ENCODE measurements at places on chromosomes 6 and 20.

- no peak for DNase-seq
Observed at GRCh38 chr20:2955257-2955970, 82.1 kb downstream of the PTPRA start.

DNA sequence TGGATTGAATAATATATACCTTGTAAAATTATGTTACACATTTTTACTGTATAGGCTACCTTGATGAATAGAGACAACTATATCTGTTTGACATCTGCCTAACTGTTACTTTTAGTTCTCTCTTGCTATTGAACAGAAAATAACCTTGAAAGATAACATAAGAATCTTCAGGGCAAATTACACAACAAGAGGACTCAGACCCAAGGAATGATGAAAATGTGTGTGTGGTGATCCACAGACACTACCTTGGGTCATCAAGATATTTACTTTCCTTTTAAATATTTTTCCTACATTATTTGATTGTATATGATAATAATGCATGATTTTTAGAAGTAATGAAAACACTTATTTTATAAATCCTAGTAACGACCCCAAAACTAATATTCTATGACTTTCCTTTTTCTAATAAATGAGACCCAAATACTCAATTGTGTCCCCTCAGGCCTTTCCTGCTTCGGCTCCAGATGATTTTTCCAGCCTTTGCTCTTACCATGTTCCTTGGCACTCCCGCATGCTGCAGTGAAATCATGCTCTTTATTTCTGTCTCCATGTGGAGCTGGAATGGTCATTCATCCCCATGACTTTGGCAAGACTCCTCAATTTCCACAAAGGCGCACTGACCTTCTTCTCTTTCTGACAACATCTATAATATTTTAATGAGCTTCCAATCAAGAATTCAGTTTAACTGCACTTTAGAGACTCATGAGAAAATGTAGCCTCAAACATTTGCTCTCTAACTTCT lies 187.6 kb downstream of the EPM2A start:
- DNase-seq: no peak

- DNase-seq: no peak
Observed at GRCh38 chr6:7546020-7546369, 4.5 kb downstream of the DSP start.

DNA sequence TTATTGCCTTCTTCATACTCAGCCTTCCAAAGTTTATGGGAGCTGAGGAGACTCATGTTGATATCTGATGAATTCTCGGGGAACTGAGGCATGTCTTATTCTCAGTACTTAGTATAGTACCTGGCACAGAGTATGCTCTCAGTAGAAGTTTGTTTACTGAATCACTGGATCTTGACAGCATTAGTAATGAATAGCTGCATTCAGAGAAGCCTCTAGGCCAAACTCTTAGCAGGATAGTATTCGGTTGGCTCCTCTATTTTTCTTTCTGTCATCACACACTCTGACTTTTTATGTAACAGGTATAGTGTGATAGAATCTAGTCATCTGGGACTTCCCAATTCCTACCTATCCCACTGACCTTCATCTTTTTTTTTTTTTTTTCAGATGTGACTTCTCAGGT lies 566.4 kb upstream of the MAN1A1 start:
- DNase-seq: no peak

DNA sequence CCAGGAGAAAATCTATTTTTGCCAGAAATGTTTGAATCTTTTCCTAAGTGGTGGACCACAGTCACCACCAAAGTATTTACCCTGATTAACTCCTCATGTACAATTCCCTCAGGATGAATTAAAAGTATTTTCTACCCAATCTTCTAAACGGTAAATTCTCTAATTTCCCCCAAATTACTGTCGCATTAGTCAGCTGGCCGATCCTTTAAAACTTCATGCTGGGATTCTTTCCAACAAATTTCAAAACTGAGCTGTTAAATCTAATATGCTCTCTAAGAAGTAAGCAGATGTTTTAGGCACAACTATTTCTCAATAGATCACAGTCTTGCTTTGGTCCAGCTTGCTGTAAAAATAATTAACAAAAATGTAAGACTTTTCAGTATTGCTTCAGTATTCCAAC lies 447.2 kb downstream of the FRK start:
- no peak for DNase-seq

GRCh38 chr20:17622851-17623508 lies 53.1 kb downstream of the DSTN start:
- DNase-seq: no peak

DNA sequence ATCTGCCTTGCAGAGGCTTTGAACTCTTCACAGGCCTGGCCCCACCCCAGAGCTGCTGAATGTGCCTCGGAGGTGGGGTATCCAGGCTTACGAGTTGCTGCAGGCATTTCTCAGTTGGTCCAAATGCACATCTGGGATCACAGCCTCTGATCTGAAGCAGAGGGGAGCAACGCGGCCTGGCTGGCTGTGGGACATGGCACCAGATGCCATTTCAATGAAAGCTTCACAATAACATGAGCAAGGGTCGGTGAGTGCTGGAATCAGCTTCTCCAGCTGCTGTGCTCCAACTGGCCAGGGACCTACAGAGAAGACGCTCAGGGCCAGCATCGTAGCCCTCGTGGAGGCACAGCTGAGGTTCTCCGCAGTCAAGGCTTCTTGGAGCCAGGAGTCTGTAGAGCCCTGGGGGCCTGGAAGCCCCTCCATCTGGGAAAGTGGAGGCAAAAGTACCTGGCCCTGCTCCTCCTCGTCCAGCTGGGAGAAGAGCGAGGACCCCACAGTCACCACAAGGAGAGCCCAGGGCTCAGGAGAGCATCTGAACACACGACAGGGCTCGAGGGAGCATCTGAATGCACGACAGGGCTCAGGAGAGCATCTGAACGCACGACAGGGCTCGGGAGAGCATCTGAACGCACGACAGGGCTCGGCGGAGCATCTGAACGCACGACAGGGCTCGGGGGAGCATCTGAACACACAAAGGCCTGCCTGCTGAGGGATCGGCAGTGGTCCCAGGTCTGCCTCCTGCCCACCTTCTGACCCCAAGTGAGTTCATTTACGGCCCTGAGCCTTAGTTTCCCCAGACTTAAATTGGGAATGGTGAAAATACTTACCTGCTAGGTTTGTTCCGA lies 165.2 kb downstream of the DLL1 start:
- DNase-seq: no peak

GRCh38 chr20:4797275-4797674 lies 75.6 kb downstream of the PRND start:
- DNase-seq: no peak

DNA sequence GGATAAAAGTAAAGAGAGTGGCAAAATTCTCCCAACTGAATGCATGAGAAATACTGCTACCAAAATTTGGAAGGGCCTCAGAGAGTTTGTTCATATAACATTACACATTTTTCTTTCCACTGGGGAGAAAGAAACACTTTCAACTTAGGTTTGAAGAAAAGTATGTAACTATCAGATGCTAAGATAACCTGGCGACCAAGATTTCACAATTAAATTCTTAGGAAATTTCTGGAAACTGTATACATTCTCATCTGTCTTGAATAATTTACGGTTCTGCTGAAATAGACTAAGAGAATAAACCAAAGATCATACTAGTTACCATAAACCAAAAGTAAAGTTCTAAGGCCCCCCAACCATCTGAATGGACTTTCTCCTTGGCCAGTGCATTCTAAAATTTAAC lies 413.0 kb upstream of the RUNX2 start:
- DNase-seq: no peak

GRCh38 chr6:110741517-110741916 lies 73.8 kb downstream of the CDK19 start:
- DNase-seq: no peak

DNA sequence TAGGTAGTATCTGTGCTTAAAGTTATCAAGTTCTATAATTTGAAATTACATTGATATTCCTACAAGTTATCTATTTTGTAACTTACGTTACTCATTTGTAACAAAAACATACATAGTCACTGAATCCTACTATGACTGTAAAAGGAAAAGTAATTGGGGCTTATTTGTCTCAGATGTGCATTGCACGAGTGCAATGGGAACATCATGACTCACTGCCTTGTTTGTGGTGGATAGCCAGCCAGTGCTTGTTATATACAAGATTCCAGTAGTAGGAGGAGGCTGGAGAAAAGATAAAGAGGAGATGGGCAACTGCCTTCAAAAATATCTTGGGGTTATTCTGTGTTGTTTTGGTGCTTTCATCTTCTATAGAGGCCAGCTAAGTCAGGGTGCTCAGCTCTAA lies 164.1 kb downstream of the RNF144B start:
- DNase-seq: no peak

GRCh38 chr20:21342656-21343345 lies 39.7 kb downstream of the XRN2 start:
- DNase-seq: peak; percentile 6

DNA sequence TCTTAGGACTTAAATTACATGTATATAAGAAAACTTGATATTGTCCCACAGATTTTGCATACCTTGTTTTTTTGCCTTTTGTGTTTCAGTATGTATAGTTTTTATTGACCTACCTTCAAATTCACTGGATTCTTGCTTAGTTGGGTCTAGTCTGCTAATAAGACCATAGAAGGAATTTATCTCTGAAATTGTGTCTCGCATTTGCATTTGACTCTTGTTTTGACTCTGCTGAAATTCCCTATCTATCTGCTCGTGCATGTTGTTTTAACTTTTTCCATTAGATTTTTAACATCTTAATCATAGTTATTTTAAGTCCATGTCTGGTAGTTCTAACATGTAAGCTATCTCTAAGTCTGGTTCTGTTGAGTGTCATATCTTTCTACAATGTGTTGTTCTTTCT lies 163.9 kb downstream of the SCP2D1 start:
- DNase-seq: no peak

DNA sequence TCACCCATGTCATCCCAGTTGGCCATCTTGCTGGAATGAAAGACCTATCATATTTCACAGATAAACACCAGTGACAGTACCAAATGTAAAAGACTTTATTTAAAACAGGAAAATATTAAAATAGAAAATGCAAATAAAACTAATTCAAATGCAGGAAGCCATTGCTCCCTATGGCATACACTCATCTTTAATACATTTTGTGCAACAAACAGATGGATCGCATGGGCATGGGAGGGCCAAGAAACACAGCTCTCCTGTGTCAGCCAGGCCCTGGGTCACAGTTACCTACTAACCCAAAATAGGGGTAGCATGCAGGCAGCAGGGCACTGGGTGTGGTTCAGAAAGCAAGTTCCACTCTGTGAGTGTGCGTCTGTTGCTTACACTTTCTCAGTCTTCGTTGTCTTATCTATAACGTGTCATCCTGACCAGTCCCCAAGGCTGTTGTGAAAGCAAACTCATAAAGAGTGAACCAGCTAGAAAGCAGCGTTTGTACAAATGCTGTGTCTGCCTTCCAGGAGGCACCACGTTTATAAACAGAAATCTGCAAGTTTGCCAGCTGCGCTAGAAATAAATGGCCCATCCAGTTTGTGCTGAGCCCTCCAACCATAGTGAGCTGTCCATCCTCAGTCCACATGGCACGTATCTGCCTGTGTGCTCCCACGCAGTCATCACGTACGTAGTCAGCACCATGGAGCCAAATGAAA lies 180.5 kb downstream of the SYNDIG1 start:
- no peak for DNase-seq

DNA sequence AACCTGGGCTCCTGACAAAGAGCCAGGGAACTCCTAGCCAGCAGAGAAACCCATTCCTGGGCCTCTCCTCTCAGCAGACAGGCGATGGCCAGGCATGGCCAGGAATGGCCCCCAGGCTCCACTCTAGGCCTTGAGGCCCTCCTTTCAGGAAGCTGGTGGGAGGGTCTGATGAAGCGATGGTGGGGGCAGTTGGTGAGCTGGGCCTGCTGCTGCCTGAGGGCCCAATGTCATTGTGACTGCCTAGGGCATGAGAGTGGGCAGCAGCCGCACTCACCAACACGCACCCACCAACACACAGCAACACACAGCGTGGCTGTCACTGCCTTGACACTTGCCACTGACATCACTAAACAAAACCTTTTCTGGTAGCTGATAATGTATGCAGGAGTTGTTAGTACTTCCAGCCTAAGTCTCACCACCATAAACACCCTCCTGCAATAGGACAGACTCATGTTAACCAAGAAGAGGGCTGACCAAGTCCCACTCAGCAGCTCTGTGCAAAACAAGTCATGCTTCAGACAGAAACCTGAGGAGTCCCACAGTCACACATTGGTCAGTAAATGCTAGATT lies 69.3 kb downstream of the ABHD12 start:
- DNase-seq: no peak

All from NCI-H82 (cell line).